ENCODE measurements at places on chromosomes 2 and 18.
A peak's percentile ranks its signal among the peaks of the same experiment; 100 is the strongest.

- no peak for DNase-seq
Measured at GRCh38 chr2:72949045-72949444, 31.7 kb downstream of the EMX1 start.

DNA sequence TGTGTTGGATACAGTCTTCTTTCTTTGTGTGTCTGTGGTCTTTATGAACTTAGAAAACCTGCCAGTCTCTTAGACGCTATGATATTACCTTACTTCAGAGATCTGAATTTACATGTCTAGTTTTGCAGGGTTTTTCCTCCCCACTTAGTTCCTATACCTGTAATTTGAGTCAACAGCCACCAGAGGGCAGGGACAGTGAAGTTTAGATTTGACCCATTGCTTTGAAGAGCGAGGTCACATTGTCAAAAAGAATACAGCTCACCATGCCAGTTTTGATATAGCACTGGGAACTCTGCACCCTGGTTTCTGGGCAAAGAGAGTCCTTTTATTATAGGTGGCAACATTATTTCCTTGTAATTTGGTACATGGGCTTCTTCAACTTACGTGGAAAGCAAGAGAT, 102.3 kb downstream of the MAPK4 start:
- DNase-seq: peak; percentile 60

- DNase-seq: peak; percentile 10
Measured at GRCh38 chr18:31100436-31101182, 1.6 kb downstream of the DSC2 start.

- no peak for DNase-seq
Measured at GRCh38 chr18:24964216-24964615, 387.8 kb downstream of the ZNF521 start.

- peak; percentile 59 for DNase-seq
Measured at GRCh38 chr2:190344276-190344827, 963 bp downstream of the INPP1 start.

DNA sequence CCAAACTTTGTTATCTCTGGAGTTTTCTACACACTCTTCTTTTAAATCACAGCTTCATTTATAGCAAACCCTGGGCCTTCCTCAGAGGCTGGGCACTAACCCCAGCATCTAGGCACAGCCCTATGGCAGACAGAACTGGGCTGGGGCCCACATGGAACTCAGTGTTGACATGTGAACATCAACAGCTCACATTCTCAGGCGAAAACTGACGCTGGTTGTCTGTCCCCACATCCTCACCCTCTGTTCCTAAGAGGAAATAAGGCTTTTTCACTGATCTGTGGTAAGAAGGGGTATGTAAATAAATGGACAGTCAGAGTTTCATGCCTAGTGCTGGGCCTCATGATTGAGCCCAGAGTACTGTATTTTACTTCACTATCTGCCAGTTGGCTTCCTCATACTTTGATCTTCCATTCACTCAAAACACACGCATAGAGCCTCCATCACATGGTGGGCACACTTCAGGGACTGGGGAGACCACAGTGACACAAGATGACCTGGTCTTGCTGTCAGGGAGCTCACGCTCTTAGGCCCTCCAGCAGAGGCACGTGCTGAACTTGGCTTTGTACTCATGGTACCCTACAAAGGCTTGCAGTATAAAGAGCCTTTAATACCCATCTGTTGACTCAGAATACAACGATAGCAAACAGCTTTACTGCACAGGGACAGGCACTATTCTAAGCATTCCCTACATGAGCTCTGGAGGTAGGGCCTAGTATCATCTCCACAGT, 43.0 kb downstream of the EFEMP1 start:
- no peak for DNase-seq

- DNase-seq: no peak
Measured at GRCh38 chr2:44722026-44722625, 219.4 kb upstream of the SIX3 start.

DNA sequence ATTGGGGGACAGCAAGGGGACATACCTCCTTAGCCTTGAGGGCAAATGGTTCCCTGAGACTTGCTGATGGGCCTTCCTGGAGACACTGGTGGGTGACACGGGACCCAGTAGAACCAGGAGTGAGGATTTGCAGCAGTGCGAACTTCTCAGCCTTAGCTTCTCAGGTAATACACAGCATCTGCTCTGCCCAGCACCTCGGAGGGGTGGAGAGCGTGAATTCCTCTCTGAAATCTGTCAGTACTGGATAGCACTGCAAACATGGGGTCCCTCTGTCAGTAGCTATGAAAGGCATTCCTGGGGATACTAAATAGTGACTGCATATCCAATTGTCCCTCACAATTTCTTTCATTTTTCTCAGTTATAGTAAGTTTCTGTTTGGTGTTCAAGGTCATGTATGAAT, 151.7 kb downstream of the GBX2 start:
- DNase-seq: no peak

GRCh38 chr2:134792186-134792585, 46.2 kb upstream of the ACMSD start:
- DNase-seq: no peak

- DNase-seq: no peak
Measured at GRCh38 chr2:111236025-111236424, 115.3 kb downstream of the BCL2L11 start.

- no peak for DNase-seq
Measured at GRCh38 chr18:50231621-50232020, 34.7 kb downstream of the CFAP53 start.

DNA sequence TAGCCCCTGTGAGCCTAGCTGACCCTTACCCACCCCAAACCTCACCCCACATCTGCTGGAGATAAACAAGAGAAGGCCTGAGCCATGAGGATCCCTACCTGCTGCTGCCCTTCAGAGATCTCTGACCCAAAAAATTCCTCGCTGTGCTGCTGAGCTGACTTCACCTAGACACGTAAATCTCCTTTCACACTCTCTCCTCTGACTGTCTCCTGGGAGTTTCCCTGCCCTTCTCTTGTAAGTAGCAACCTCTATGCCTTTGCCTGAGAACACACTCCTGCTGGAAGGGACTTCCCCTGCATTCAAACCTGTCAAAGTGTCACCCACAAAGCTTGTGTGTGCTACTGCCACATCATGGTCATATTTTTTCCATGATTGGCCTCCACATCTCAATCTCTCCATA, 134.2 kb upstream of the NOL4 start:
- no peak for DNase-seq

- no peak for DNase-seq
Measured at GRCh38 chr18:58178511-58178910, 134.5 kb downstream of the NEDD4L start.

- DNase-seq: no peak
Measured at GRCh38 chr2:77054938-77055337, 467.2 kb downstream of the LRRTM4 start.

- no peak for DNase-seq
Measured at GRCh38 chr2:112821142-112821541, 15.4 kb downstream of the IL1B start.

- DNase-seq: no peak
Measured at GRCh38 chr18:13242797-13243196, 24.2 kb downstream of the LDLRAD4 start.

DNA sequence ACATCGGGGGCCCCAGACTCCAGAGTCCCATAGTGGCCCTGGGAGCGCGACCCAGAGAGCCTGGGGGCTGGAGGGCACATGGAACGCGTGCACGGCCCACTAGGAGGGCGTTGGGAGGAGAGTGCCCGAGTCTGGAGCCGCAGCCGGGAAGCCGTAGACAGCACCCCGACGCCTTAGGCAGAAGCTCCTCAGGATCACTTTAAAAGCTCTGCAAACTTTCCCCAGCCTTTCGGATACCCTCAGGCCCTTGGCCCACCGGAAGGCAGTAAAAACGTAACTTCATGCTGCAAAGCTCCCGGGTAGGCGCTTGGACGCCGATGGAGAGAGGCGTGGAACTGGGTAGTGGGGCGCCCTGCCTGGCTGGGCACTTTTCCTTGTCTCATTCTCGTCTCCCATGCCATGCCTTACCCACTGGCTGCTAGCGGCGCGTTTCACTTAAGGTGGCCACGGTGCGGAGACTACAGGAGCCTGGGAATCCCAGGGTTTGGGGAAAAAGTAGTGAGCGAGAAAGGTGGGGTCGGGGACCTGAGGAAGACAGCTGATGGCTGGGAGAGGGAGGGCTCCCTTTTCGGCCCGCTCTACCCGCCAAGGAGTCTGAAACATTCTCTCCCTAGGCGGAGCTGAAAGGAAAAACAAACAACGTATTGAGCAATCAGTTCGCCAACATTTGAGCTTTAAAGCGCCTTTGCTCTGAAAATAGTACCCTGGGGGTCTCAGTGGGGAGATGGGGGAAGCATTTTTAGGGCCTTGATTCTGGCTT, 141.8 kb downstream of the MEIS1 start:
- no peak for DNase-seq

DNA sequence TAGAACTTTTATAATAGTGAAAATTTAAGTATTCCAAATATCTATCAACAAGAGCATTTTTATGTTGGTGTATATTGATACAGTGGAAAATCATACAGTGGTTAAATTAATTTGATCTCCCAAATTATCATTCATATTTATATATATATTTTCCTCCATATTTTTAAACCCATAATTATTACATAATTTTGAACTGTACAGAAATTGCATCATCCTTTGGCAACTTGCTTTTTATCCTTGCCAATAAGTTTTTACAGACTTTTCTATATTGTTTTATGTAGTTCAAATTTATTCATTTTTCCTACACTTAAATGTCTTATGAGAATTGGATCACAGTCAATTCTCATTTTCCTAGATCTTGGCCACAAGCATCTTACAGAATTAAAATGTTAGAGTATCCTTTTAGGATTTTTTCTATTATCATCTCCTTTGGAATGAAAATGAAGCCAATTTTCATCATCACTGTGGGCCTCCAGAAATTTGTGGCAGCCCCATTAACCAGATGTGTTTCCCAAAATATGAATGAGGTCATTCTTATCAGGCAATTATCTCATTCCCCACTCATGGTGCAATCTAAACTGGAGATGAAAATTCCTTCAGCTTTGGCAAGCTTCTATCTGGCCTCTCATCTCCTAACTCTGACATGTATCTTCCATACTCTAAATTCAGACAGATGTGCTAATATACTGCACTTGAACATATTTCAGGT, 94.2 kb upstream of the DLGAP1 start:
- no peak for DNase-seq

- peak; percentile 84 for DNase-seq
Measured at GRCh38 chr2:219029829-219030165, 11.5 kb downstream of the CFAP65 start.

DNA sequence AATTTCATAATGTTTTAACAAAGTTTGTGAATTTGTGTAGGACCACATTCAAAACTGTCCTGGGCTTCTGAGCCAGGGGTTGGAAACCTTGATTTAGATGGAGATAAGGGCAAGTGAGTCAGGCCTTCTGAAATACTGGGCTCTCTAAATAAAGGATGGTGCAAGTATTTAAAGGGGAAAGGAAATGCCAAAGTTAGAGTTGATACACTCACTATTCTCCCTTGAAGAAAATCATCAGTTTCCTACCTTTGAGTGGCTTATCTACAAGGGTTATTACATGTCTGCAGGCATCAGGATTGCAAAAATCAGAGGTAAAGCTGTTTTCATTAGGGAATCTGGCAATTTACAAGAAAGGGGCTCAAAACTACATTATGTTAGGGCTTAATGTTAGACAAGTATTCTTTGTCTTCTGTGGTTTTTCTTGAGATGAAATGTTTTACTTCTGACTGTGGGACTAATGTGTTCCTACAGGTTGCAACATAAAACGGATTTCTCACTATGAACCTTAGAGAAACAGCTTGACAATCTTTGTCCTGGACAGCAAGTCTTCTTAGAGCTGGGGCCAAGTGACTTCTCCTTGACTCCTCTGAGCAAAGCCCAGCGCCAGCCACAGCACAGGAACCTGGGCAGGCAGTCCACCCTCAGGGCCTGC, 31.1 kb downstream of the RNU4ATAC start:
- no peak for DNase-seq

GRCh38 chr2:99779276-99779675, 289.5 kb upstream of the REV1 start:
- DNase-seq: no peak

DNA sequence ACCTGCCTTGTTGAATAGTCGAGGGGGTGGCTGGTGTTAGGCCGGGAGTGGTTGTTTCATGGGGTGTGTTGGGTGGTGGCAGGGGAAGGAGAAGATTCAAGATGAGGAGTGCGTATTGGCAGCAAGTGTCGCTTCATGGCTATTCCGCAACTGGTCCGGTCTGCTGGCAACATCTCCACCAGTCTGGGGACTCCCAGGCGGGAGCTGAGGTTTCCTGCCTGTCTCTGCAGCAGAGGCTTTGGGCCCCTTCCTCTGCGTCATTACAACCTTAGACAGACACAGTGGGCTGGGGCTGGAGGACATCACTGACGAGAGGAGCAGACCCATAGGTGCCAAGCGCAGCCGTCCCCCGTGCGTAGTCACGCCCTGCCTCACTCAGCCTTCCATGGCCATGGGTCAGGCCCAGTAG, 64.0 kb upstream of the MCFD2 start:
- DNase-seq: no peak

DNA sequence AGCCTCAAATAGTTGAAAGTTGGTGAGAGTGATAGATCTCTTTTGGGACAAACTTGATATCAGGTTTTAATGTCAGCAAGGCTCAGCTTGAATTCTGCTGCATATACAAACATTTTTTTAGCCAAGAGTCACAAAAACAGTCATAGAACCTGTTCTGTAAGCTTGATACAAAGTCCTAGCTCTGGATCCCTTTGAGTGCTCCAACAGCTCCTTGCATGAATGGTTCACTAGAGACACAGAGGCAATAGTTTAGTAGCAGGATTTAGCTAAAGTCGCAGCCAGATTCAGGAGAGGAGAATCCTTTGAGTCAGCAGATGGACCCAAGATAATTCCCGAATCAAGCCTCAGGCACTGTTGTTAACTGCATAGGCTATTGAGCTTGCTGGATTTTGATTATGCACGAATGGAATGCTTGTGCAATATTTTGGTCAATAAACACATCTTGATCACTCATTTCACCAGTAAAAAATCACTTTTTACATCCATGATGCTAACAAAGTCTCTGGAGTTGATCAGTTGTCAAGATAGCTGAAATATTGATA, 148.6 kb downstream of the KLHL14 start:
- no peak for DNase-seq

DNA sequence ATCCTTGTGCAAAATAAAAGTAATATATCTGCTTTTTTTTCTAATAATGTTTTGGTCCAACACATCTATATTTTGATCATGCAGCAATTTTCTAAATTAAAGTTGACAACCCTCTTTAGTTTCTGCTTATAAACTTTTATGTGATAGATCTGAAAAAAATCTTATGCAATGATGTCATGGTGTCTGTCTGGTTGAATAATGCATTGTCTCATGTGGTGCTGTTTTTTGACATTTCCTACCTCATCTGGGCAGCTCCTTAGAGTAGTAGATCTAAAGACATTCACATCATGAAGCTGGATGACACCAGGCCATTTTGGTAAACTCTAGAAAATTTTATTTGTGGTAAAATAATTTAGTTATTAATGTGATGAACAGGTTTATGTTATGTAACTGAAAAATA, 106.8 kb upstream of the FN1 start:
- DNase-seq: no peak

GRCh38 chr2:238510911-238511613, 84.3 kb downstream of the ASB1 start:
- DNase-seq: no peak
